HTR-8/SVneo (cell line): ENCODE measurements at places on chromosomes 11 and 22.

GRCh38 chr22:17968126-17968525 lies 56.2 kb downstream of the MICAL3 start:
- DNase-seq = no peak

DNA sequence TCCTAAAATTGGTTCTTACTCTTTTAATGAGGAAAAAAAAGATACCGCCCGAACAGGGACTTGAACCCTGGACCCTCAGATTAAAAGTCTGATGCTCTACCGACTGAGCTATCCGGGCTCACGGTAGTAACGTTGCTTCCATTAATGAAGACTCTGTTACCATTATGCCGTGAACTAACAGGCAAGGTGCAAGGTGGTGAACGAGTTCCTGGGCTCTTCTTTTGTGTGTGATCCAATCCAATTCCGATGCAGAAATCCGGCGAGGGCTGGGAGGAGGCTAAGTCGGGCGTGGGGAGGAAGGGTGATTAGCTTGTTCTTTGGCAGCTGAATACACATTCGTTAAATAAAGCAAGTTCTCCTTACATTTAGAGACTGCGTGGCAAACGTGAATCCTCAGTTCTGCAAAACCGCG lies 49.0 kb downstream of the OR4D9 start:
- DNase-seq = no peak

- DNase-seq = no peak
These were observed 37.3 kb downstream of the PAMR1 start for GRCh38 chr11:35488117-35488516.

- peak; percentile 74 for DNase-seq
These were observed at the start of gene CADM1 for GRCh38 chr11:115504276-115505158. Gene CADM1, minus strand, starts transcription at chr11:115504415.

DNA sequence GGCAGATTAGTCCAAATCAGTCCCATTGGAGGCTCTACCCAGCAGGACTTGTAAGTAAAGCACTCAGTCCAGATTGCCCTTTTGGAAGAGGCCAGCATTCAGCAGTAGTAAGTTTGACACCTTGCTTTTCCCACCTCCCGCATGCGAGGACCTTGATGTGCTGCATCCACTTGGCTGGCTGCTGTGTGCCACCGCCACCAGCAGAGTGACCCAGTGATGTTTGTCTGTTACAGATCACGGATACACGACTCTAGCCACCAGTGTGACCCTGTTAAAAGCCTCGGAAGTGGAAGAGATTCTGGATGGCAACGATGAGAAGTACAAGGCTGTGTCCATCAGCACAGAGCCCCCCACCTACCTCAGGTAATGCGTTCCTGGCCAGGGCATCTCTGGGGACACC lies 6.6 kb downstream of the SMARCB1 start:
- no peak for DNase-seq

DNA sequence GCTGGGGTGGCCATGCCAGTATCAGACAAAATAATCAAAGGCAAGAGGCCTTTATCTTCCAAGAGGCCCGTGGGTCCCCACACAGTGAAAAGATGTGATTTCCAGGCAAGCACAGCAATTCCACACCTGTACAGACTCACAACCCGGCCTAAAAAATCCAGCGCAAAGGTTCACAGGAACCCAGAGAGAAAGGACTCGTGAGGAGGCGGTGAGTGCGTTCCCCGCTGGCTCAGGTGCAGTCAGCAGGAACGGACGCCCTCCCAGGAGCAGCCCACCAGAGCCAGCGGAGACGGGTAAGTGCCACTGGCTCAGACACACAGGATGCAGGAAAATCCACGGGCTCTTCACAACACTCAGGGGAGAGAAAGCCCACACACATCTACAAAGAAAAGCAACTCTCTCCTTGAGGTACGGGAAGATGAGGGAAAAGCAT lies 4.4 kb downstream of the TOLLIP start:
- DNase-seq = no peak

DNA sequence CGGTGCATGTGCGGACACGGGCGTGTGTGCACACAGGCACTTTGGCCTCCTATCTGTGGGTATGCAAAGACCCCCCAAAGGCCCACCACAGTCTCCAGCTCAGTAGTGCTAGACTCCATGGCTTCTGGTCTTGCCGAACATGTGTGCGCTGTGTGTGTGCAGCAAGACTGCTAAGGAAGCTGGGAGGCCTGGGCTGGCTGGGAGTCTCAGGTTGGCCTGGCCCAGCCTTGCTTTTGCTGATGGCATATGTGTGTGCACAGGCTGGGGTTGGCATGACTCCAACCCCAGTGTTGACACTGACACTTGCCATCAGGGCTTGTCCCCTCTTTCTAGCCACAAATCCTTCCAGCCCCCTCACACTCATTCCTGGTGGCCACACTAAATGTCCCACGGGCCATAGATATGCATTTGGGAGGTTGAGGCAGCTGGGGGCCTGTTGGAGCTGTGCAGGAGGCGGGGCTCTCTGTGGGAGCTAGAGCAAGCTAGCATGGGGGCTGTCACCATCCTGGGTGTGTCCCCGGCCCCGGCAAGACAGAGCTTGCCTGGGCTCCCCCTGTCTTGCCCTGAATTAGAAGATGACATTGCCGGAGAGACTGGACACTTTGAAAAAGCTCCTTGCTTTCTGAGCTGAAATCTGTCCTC lies 60.9 kb upstream of the NECTIN1 start:
- no peak for DNase-seq

DNA sequence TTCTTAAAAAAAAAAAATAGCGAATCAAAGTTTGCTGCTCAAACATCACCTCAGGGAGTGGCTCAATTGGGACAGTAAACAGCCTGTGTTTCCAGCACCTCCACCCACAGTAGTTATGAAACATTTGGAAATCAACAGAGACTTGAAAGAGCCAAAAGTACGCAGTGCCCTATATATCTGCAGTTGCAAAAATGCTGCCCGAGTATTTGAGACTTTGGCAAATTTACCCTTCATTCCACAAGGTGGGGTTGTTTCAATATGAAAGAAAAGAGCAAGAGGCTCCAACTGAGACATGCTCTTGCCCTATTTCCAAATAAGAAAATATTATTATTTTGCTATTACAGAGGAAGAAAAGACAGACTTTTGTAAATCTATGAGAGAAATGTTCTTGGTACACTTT lies 851.1 kb upstream of the RAG2 start:
- peak; percentile 9 for DNase-seq

DNA sequence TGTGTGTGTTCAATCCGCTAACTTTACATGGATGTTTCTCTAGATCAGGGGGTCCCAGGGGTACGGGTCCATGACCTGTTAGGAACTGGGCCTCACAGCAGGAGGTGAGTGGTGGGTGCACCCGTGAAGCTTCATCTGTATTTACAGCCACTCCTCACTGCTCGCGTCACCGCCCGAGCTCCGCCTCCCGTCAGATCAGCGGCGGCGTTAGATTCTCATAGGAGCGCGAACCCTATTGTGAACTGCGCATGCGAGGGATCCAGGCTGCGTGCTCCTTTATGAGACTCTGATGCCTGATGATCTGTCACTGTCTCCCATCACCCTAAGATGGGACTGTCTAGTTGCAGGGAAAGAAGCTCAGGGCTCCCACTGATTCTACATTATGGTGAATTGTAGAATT lies 31.9 kb downstream of the MRGPRD start:
- DNase-seq = no peak

- no peak for DNase-seq
These were observed 16.8 kb downstream of the CUL5 start for GRCh38 chr11:108025387-108026080.

- DNase-seq = no peak
These were observed 1.4 kb downstream of the CHRNA10 start for GRCh38 chr11:3669742-3670183.

GRCh38 chr11:33347490-33348125 lies 90.4 kb downstream of the HIPK3 start:
- DNase-seq = no peak

DNA sequence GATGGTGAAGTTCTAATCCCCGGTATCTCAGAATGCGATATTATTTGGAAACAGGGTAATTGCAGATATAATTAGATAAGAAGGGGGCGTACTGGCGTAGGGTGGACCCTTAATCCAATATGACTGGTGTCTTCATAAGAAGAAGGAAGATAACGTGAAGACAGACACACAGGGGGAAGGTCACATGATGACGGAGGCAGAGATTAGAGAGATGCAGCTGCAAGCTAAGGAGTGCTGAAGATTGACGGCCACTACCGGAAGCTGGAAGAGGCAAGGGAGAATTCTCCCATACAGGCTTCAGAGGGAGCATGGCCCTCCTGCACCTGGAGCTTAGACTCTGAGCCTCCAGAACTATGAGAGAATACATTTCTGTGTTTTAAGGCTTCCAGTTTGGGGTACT lies 54.8 kb downstream of the MIAT start:
- DNase-seq = no peak

- no peak for DNase-seq
These were observed 599.1 kb downstream of the BRD1 start for GRCh38 chr22:49228431-49229037.
